ENCODE measurements at places on chromosomes 11 and 22.

DNA sequence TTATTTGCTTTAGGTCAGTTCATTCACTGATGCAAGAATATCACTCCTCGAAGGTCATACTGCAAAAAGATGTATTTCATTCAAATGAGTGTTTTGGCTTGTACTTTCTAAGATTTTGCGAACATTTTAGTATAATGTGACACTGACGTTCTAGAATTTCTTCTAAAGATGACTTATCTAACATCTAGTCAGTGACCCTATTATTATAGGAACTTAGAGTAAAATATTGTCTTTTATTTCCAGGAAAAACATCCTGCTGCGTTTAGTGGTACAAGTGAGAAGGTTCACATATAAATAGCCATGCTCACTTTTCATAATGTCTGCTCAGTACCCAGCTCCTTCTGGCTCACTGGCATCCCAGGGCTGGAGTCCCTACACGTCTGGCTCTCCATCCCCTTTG lies at the start of gene OR52M1:
OR52M1 (plus strand) TSS at position 301 of the 400 bp plus-strand sequence; CDS start at position 301, 0 bp downstream.
- no peak for DNase-seq

DNA sequence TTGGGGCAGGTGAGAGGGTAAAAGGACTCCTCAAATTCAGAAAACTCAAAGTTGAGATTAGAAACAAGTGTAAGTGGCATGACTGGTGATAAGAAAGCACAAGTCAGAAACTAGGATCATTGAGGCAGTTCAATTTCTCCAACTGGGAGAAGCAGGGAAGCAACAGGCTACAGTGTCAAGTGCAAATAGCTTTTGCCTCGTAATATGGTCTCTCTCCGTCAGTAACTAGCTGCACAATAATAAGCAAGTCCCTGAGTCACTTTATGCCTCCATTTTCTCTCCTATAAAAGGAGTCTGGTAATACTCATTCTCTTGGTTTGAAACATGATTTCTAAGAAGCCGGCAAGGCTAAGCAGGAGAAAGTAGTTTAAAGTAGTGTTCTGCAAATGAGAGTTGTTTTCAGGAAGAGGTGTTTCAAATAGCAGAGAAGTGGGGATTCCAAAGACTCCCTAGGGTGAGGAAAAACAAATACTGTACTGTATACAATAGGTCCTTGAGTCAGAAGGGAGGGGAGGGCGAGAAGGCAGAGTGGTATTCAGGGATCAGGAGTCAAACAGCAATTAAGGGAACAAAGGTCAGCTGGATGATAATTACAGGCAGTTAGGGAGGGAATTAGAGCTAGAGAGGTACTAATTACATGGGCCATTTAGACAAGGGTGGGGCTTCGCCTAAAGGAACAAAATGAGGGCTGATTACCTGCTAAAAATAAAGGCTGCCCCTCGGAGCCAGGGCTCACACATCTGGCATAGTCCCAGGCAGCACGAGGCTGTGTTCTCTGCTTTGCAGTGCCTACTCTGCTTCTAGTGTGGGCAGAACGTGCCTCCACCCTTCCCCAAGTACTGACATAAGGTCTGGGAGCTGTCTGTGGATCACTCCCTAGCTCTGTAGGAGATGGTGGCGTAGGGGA lies 96.0 kb upstream of the BDNF start:
- no peak for DNase-seq

GRCh38 chr11:128921793-128922192 lies 20.9 kb downstream of the TP53AIP1 start:
- no peak for DNase-seq

DNA sequence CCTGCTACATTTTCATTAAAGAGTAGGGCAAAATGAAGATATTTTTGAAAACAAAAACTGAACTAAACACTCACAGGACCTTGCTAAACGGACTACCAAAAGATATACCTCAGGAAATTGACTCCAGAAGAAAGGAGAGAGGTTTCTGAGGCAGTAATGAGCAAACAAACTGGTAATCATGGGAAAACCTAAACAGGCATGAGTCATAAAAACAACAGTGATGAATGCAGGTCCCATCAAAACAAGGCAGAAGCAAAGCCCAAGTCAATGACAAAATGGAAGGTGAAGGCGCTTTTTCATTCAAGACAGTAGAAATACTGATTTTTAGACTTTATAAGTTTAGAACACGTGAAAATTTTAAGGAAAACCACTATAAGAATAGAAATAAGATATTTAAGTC lies 104.5 kb downstream of the EFCAB6 start:
- no peak for DNase-seq

DNA sequence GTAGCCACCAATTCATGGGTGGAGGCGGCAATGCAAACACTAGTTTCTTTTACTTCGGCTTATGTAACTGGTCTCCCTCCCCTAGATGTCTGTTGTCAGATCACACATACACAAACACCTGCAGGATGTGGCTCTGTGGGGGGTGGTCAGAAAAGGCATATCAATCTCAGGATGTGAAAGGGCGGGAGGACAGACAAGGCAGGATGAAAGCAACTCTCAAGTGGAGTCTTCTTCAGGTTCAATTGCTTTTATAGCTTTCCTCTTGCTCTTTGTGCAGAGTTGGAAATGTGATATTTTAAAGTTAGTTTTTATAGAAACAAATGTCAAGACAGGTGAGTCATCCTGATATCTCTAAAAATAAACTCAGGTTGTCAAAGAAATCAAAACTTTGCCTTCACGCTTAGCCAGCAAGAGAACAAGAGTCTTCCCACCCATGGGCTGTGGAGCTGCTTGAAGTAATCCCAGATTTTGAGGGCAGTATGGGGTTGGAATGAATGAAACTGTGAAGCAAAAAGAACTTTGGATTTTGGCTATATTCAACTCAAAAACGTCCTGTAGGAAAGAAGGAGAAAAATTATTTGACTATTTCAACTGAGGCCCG lies 423.4 kb downstream of the GUCY1A2 start:
- no peak for DNase-seq

DNA sequence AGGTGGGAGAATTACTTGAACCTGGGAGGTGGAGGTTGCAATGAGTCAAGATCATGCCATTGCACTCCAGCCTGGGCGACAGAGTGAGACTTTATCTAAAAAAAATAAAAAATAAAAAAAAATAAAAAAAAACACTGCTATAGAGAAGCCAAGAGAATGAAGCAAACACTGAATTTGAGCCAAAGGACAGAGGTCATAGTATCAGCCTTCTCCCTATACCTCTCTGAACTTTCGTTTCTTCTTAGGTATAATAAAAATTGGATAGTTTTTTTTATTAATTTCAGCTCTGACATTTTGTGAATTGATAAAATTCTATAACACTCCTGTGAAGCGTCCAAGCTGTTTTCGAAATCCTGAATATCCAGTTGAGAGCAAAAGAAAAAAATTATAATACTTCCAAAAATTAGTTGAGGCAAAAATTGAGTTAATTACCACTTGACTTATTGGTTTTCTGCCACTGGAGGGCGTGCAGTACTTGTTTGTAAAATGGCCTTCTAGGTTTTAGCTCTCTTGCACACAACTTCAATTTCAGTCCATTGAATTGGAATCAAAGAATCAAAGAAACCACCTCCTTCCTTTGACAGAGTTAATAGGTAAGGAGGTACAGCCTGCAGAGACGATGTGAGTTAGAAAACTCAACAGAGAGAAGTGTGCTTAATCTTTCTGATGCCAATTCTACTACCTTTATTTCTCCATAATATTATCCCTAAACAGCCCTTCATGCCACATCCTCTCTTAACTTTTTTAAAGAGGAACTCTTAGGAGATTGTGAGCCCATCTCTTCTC lies 143.2 kb downstream of the BBOX1 start:
- DNase-seq = no peak

DNA sequence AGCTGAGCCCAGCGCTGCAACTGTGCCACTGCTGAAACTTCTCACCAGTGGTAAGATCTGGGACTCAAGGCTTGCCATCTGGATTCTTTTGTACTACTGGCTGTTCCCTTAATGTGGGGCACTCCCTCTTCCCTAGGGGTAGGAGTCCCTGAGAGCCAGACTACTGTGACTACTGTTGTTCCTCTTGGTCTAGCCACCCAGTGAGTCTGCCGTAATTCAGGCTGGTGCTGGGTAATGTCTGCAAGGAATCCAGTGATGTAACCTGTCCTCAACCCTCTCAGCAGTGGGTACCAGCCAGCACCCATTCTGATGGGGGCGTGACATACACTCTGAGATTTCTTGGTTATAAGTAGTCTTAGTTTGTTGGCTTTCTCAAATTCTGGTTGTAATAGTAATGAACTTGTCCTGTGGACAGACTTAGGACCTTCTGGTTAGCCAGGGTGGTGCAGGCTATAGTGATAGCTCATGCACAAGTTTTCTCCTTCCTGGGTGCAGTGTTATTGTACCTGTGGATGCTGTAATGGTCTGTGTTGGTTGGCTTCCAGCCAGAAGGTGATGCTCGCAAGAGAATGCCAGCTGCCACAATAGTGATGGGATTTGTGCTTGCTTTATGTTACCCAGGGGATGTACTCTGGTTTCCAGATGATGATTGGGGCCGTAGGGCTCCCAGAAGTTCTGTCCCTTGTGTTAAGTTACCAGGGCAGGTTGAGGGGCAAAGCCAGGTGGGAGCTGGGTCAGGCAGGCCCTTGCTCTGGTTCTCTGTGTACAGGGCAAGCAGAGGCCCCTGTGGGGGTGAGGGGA lies 65.5 kb downstream of the ARHGAP42 start:
- DNase-seq = no peak

DNA sequence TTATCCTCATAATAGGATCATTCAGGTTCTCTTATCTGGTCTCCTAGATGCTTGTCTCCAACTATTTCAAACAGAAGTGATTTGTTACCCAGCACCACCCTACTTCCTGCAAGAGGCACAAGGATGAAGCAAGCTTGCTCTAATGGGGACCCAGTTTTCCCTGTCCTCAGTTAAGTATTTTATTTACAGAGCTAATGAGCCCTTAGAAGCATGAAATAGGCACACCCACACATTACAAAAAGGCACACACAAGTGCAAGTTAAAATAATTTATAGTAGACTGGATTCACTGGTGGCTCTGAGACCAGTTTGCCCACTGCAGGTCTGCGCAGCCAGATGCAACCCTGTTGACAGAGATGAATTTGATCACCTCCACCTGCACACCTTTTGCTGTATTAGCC lies 167.5 kb downstream of the KIRREL3 start:
- DNase-seq = no peak

DNA sequence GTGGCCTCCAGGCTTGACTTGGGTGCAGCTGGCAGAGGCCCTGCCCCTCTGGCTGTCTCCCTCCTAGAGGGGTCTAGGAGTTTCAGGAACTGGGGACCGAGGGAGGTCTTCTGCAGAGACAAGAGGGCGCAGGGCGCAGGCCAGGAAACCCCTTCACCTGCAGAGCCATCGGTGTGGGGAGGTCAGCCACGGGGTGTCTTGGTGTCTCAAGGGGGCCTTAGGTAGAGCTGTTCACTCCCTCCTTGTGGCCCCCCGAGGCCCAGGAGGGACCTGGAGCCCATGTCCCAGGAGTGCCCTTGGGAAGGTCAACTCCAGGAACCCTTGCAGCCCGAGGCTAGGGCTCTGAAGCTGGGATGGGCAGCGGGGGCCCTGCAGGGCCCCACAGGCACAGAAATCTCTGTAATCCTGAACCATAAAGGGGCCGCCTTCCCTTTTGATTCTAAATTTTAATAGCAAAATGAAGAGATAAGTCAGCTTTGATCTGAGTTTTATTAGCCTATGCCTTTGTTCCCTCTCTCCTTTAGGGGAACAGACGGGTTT lies 31.4 kb upstream of the TH start:
- DNase-seq = no peak

- no peak for DNase-seq
Observed at GRCh38 chr11:13209379-13209778, 68.2 kb upstream of the BMAL1 start.

DNA sequence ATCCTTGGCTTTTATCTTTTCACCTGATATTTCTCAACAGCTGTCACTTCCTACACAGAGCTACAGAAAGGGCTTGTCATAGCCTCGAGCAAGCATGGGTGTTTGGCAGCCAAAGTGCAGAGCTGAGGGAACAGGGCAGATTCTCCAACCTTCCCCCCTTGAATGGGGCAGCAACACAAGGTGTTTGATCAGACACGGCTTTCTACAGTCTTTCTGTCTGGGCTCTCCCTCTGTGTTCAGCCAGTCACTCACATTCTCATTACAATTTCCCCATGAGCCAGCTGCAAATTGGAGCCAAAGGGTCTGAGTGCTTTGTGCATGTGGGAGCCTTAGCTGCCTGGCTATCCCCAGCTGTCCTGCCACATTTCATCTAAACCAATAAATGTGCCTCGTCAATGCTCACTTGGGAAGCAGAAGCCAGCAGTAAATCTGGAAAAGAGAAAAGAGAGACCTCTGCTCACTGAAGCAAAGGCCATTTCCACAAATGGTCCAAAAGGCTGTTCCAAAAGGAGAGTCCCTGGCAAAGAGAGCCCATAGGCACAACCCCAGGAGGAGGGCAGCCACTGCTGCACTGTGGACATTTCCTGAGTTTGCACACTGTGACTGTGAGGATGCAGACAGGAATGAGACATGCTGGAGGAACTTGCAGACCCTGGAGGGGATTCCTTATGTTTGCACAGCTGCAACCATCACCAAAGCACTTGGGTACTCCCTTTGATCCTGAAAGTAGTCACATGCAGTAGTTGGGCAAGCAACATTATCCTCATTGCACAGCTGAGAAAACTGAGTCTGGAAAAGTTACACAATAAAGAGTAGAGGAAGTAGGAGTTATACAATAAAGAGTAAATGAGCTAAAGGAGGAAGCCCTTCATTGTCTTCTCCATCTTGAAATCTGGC lies 186.8 kb downstream of the FAM181B start:
- no peak for DNase-seq

GRCh38 chr11:10004526-10005113 lies 289.4 kb downstream of the SBF2 start:
- DNase-seq = no peak

- no peak for DNase-seq
Observed at GRCh38 chr22:35191412-35191811, 65.9 kb upstream of the HMGXB4 start.

DNA sequence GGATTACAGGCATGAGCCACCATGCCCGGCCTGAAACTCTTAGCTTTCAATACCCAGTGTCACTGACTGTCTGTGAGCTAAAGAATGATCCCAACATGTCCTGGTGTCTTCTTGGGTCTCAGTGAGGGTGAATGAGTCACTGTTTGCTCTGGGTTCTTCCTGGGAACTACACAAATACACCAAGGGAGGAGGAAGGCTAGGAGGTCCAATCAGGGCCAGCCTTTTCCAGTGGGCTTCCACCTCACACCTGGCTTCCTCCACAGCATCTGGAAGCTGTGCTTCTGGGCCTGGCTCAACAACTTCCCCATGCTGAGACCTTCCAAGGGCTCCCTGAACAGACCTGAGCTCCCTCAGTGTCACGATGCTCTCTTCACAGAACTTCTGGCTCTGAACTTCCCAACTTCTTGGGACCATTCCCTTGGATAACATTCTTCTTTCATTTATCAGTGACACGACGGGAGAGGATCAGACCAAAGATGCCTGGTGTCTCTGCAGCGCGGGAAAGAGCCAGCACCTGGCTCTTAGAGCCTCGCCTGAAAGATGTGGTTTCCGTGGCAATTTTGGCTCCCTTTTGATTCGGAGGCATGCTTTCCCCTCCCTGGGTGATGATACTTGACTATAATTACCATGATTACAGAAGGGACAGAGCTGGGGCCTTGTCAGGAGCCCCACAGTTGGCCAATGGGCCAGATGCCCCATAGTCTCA lies 22.3 kb upstream of the CHRM4 start:
- no peak for DNase-seq

DNA sequence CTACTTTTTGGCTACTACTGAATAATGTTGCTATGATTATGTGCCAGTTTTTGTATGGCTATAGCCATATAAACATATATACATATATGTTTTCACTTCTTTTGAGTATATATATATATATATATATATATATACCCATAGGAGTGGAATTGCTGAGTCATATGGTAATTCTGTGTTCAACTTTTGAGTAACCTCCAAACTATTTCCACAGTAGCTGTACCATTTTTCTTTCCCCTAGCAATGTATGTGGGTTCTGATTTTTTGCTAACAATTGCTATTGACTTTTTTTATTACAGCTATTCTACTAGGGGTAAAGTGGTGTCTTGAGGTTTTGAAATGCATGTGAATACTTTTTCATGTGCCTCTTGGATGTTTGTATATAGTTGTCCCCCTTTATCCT lies 30.4 kb downstream of the CBL start:
- no peak for DNase-seq

All from 8988T (cell line).